Naive thymus-derived CD4-positive, alpha-beta T cell (primary cell): ENCODE measurements at places on chromosomes 13 and 19. TPM values are rescaled to one million over a fixed set of nuclear protein-coding genes. Genes with fewer than 3 reads are reported as not detected.

GRCh38 chr19:52590728-52591127 is 20.6 kb downstream of the ZNF701 start:
- H3K27ac ChIP-seq = no peak overlapping the region

GRCh38 chr19:38850436-38850975 is 720 bp upstream of the HNRNPL start:
- no peaks in the 10 kb centered on the region for H3K27me3 ChIP-seq
- peaks cover 14% of the 10 kb centered on the region for H3K36me3 ChIP-seq
- H3K4me1 ChIP-seq = peaks cover 37% of the 10 kb centered on the region
- peak overlapping the region; percentile 81 for H3K4me3 ChIP-seq
- peak; percentile 91 for DNase-seq
- peak overlapping the region; percentile 95 for H3K27ac ChIP-seq

- no peak overlapping the region for H3K27ac ChIP-seq
- H3K4me1 ChIP-seq = no peaks in the 10 kb centered on the region
- H3K36me3 ChIP-seq = peaks cover 8% of the 10 kb centered on the region
- no peaks in the 10 kb centered on the region for H3K27me3 ChIP-seq
- DNase-seq = no peak
Observed at GRCh38 chr19:46383171-46383815, 30.1 kb downstream of the CCDC8 start.

DNA sequence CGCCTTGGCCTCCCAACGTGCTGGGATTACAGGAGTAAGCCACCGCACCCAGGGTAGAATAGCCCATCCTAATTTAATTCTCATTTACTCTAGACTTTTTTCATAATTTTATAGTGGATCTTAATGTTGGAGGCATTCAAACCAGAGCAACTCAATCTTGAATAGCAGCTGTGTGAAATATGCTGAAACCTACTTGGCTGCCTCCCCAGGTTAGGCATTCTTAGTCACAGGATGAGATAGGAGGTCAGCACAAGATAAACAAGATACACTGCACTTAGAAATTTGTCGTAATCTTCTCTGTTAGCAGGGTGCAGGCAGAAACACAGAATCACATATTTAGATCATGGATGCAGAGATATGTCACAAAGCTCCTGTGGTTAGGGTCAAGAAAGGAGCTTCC is 2.7 kb upstream of the ZNF43 start:
- DNase-seq = no peak
- H3K4me1 ChIP-seq = peaks cover 7% of the 10 kb centered on the region
- H3K27me3 ChIP-seq = no peaks in the 10 kb centered on the region
- H3K36me3 ChIP-seq = peaks cover 32% of the 10 kb centered on the region
- H3K4me3 ChIP-seq = no peak overlapping the region

The UTP14C gene
- 12.4 and 12.9 TPM in 2 replicates for total RNA-seq

The NR2C2AP gene
- total RNA-seq = 28.7 TPM

The IRGC gene
- total RNA-seq = not detected
